Dermis microvascular lymphatic vessel endothelial cell (primary cell): ENCODE measurements at places on chromosomes 5 and 9. TPM values are rescaled to one million over a fixed set of nuclear protein-coding genes. Genes with fewer than 3 reads are reported as not detected.

Gene KLF9
- total RNA-seq = 16.7 and 20.7 TPM in 2 replicates

Gene GMCL2
- total RNA-seq = not detected in 2 replicates

Gene BSPRY
- not detected in 2 replicates for total RNA-seq

Gene PCDHGC4
- 0.77 and 0.89 TPM in 2 replicates for total RNA-seq

Gene ALDH1A1
- 738 and 2,886 TPM in 2 replicates for total RNA-seq

Gene FBLL1
- 0.13 and 1.1 TPM in 2 replicates for total RNA-seq

Gene SPATA31C2
- not detected in 2 replicates for total RNA-seq

Gene RICTOR
- total RNA-seq = 20.4 and 25.3 TPM in 2 replicates

Gene NCS1
- total RNA-seq = 9.1 and 12.2 TPM in 2 replicates

Gene ATOSB
- 6.0 and 8.3 TPM in 2 replicates for total RNA-seq

Gene RMI1
- 5.5 and 6.8 TPM in 2 replicates for total RNA-seq

Gene YIPF5
- 45.6 and 62.2 TPM in 2 replicates for total RNA-seq

Gene SLC45A2
- under 0.01 TPM in 1 of 2 replicates, not detected in the other for total RNA-seq

Gene GFPT2
- 0.13 and 0.38 TPM in 2 replicates for total RNA-seq

Gene AGXT2
- total RNA-seq = not detected in 2 replicates

Gene SPATA31A3
- not detected in 2 replicates for total RNA-seq

Gene REEP2
- total RNA-seq = 1.2 and 1.6 TPM in 2 replicates

Gene DMRTA1
- under 0.01 and 0.13 TPM in 2 replicates for total RNA-seq

Gene PRLR
- total RNA-seq = under 0.01 TPM in 2 replicates

Gene SEC16A
- total RNA-seq = 12.1 and 25.0 TPM in 2 replicates

Gene NR5A1
- not detected in 2 replicates for total RNA-seq

Gene PHYKPL
- total RNA-seq = 28.4 and 45.5 TPM in 2 replicates

Gene GPR21
- 0.39 and 0.63 TPM in 2 replicates for total RNA-seq

Gene WNT8A
- not detected in 2 replicates for total RNA-seq

Gene PCDHA1
- total RNA-seq = under 0.01 TPM in 1 of 2 replicates, not detected in the other

Gene CDO1
- 1.6 and 3.6 TPM in 2 replicates for total RNA-seq

Gene DNAJC21
- total RNA-seq = 15.5 and 16.6 TPM in 2 replicates

Gene SAPCD2
- total RNA-seq = 5.1 and 10.3 TPM in 2 replicates

Gene IQGAP2
- 1.8 and 3.2 TPM in 2 replicates for total RNA-seq

Gene MARCOL
- total RNA-seq = not detected in 2 replicates
